Stimulated activated CD8-positive, alpha-beta memory T cell treated with anti-CD3 and anti-CD28 coated beads, Interleukin-2, amount 100 ng/mL, for 1 hour (primary cell): ENCODE measurements at places on chromosomes 4 and X.

DNA sequence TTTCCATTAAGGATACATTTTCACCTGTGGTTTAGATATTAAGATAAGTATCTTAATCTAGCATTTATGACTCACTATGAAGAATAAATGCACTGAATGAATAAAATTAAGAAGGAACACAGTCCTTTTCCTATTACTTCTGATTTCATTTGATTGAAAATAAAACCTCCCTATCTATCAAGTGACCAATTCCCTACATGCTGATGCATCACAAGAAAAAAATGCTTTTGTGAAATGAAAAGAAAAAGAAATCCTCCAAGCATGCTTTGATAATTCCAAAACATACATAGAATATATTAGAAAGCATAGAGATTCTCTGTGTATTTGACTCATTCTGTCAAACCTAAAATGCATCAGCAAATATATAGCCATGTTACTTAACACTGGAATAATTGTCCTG lies 37.1 kb downstream of the PCDH10 start:
- DNase-seq: no peak

GRCh38 chrX:107551546-107551945 lies 76.8 kb upstream of the PRPS1 start:
- DNase-seq: no peak

GRCh38 chrX:21749924-21750323 lies 8.0 kb downstream of the SMPX start:
- DNase-seq: no peak

- DNase-seq: peak; percentile 4
Observed at GRCh38 chr4:81913427-81913879, 441.7 kb upstream of the RASGEF1B start.

- DNase-seq: no peak
Observed at GRCh38 chr4:11843927-11844326, 415.2 kb upstream of the HS3ST1 start.

GRCh38 chr4:48832571-48832970 lies 1.7 kb downstream of the OCIAD1 start:
- DNase-seq: no peak

DNA sequence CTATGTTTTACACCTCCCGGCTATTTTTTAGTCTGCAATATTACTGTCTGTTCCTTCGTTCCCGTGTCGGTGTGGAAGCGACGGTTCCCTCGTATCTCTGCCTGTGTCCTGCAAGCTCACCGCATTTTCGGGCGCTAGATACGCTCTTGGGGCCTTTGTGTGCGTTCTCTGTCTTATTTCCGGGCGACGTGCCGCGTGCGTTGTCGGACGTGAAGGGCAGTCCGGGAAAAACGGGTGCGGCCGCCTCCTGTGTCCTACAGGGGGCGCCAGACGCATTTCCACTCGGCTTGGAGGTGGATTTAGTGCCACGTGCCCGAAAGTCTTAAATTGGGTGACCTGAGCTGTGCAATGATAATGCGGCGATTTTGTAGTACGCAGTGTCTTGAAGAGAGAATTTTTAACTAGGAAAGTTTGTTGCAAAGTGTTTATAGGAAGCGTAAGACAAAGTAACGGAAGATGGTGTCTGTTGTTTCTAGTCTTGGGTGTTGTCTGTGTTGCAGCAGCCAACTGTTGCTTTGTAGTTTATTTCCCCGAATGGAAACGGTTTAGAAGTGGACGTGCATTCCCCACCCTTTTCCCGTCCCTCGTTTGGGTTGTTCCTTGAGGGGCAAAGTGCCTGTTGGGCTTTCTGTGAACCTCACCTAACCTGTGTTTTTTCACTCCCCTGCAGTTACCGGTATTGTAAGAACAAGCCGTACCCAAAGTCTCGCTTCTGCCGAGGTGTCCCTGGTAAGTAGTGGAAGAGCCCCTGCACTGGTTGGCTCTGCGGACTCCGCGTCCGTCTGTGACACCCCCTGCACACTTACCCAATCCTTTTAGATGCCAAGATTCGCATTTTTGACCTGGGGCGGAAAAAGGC lies 720 bp downstream of the RPL10 start:
- DNase-seq: peak; percentile 63

DNA sequence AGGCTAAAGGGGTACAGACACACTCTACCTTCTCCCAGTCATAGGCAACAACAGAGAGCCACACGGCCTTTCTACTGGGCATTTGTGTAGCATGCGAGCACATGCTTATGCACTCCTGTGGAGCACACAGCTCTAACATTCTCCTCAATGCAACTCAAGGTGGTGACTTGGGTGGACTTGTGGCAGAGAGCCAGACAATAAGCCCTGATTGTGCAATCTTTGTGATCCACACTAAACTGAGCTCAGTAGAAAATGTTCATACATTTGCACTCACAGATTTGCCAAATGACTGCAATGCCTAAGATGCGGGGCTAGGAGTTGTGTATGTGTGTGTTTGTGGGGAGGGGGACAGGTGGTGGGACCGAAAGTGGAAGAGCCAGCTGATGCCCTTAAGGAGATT lies 31.4 kb upstream of the SETD7 start:
- DNase-seq: no peak

GRCh38 chr4:14452001-14452400 lies 550.3 kb upstream of the CPEB2 start:
- no peak for DNase-seq

DNA sequence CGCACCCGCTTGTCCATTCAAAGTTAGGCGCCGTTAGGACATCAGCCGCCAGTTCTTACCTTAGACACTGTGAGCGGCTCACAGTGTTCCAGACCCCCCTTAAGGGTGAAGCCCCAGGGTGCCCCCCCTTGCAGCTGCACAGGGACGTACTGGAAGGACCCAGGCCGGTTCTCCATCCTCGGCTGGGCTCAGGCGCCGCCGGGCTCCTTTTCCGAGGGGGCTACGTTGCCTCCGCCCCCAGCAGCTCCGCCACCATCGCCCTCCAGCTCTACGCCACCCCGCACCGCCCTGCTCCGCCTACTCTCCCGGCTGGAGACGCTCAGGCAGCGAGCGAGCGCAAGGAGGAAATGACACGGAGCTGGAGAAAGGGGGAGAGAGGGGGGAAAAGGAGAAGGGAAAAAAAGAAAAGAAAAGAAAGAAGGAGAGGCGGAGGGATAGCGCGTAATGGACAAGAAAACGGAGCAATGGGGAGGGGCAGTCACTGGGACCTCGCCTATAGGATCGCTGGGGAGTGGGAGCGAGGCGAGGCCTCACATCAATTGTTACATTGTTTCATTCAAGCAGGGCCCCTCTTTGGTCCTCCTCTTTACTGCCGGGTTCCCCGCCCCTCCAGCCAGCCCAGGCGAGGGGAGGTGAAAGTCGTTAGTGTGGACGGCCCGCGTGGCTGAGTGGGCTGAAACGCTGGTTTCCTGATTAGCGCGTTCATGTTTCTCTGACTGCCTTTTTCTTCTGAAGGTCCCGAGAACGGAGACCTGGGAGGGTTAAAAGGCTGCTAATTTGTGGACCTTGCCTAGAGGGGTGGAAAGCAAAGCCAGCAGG lies at the start of gene SHROOM4:
SHROOM4 (minus strand) TSS at position 352 of the 819 bp plus-strand sequence; CDS start at position 176, 176 bp downstream.
- DNase-seq: no peak

- DNase-seq: no peak
Observed at GRCh38 chr4:110625576-110626257, 2.8 kb upstream of the PITX2 start.

DNA sequence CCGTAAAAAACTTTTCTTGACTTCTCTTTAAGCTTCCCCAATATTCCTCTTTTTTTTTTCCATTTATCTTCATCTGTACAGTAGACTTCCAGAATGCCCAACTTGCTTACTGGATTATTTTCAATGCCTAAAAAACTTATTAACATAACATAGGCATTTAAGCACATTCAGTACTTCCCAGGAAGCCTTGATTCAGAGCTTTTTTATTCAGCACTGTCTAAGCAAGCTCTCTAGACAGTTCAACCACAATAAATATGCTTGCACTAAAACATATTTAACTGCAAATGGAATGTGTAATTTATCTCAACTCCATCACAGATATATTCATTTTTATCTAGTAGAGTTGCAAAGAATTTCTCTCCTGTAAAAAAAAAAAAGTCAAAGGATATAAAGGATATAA lies 997.8 kb downstream of the ARAP2 start:
- DNase-seq: no peak

DNA sequence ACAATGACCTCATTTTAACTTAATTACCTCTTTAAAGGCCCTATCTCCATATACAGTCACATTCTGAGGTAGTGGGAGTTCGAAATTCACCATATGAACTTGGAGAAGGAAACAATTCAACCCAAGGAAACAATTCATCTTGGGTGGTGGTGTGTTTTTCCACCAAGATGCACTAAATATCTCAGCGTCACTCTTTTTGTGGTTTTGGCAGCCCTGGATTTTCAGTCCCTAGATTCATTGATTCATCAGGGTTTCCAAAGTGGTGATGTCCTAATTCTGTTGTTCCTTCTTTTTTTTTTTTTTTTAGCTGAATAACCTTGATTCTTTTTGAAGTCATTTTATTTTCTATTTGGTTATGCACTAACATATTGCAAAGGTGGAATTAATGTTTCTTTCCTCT lies 162.6 kb upstream of the RAPGEF2 start:
- DNase-seq: no peak
